Activated T-cell treated with anti-CD3 and anti-CD28 coated beads for 24 hours (primary cell): ENCODE measurements at places on chromosomes 3 and 15.

DNA sequence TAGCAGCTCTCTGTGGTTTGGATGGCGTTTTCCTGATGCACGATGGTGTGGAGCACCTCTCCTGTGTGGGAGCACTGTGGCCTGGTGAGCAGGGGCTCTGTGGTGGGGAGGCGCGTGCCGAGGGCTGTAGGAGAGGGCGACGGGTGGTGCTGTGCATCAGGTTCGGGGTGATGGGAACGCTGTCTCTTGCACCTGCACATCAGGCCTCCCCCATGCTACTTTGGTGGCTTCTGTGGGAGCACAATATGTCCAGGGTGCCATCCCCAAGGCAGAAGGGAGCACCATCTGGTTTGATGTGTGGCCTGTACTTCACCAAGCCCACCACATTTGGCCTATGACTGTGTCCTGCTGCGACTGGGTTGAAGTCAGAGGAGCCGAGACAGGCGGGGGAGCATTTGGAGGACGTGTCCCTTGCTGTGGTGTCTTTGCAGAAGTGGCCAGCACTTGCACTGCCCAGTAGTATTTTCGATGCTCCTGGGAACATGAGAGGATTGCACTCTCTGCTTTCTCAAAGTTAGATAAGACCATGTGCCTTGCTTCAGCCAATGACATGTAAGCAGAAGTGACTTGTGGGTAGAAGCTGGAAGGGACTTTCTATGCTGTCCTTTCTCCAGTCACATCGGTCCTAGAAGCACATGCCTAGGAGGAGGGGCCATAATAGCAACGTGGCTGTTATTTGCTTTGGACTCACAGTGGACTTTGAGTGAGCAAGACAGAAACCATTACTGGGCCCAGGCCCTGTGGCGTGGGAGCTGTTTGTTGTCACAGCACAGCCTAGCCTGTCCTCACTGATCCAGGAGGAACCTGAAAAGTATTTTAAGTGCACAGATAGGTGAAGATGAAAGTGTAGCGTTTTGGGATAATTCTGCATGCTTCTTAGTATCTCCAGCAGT is 72.1 kb downstream of the APBA2 start:
- DNase-seq, result no peak

DNA sequence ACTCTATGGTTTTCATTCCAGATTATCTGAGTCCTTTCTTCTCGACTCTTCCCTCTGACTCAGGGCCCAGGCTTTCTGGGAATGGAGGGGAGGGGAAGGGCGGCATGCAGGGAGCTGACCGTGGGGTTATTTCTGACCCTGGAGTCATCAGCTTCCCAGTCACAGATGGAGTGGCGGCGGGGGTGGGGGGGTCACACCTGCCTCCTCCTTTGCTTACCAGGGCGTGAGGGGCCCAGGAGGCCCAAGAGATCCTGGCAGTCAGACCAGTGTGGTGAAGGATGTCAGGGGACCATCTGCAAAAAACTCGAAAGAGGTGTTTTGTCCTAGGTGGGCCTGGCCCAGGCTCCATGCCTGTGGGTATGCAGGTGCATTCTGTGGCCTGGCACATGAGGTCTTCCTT is 996 bp upstream of the XIRP1 start:
- DNase-seq, result no peak

- DNase-seq, result no peak
Observed at GRCh38 chr3:190492129-190492528, 21.8 kb upstream of the IL1RAP start.

DNA sequence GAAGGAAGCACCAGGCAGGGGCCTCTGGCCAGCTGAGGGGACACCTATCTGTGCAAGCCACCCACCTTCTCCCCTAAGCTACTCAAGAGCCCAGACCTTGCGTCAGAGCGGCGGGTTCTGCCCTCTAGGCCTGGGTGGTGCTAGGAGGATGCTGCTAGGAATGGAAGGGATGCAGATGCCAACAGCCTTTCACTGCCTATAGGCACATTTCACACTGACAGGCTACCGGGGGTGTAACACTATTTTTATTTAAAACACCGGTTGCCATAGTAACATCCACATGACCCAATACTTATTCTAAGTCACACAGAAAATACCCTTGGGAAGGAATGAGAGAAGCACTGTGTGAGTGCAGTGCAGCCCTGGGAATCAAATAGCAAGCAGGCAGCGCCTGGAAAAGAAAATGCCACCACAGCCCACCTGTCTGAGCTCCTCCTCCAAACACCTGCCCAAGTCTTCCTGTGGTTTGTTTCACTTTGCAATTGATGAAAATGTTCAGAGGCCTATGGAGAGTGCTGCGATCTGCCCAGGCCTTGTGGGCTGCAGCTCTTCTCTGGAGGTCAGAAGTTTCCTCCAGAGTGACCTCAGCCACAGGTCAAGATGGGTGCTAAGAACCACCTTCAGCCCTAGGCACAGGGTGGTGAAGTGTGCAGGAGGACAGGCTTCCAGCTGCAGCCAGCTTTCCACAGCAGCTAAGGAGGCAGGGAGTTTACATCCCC is 113.5 kb upstream of the TOPAZ1 start:
- DNase-seq, result no peak
